ENCODE measurements at places on chromosomes 3 and 15.

DNA sequence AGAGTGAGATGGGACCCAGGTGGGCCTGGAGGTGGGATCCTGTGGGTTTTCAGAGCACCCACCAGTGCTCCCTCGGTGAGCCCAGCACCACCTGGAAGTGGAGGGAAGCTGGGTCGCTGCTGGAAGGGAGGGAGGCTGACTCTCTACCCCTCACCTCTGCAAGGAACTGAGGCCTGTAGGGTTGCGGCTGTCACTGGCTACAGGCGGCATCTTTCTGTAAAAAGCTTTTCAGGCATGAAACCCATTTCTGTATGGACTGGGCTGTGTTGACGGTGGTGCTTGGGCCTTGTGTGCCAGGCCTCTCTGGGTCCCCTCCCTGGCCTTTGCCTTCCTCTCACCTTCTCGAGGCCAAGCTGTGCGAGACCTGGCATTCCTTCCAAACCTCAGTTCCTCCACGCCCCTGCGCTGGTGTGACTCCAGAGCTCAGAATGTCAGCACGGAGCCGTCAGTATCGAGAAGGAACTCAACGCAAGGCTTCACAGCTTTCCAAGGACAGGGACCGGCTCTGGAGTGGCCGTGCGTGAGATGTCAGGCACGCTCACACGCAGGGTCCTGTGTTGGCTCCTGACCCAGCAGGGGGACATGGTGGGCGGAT lies 16.6 kb downstream of the ABTB1 start:
- DNase-seq, result no peak

GRCh38 chr15:42413920-42414319 lies 54.6 kb downstream of the CAPN3 start:
- DNase-seq, result no peak

GRCh38 chr15:25674913-25675312 lies 188.2 kb downstream of the ATP10A start:
- no peak for DNase-seq

DNA sequence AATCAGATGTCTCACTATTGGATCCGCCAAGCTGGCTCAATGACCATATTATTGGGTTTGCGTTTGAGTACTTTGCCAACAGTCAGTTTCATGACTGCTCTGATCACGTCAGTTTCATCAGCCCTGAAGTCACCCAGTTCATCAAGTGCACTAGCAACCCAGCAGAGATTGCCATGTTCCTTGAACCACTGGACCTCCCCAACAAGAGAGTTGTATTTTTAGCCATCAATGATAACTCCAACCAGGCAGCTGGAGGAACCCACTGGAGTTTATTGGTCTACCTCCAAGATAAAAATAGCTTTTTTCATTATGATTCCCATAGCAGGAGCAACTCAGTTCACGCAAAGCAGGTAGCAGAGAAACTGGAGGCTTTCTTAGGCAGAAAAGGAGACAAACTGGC lies 21.5 kb downstream of the SENP8 start:
- no peak for DNase-seq

DNA sequence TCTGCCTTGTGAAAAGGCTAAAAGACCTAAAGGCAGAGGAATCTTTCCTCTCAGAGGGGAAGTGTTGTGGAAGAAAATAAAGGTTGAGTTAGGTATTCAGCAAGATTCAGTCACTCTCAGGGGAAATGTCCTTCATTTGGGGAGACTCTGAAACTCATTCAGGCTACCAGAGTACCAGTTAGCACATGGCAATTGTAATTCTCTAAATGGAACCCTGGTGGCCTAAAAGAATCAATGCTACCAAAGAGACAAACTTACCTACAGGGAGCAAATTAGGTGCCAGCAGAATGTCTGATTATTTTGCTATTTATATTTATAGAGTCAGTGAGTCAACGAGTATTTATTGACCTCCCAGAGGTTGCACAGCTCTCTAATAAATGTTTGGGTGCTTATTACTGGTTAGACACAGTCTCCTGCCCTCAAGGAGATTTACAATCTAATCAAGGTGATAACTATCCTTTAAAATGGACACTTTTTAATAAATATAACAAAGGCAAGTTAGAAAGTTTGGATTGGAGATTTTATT lies 33.9 kb upstream of the CDIN1 start:
- no peak for DNase-seq

- no peak for DNase-seq
Measured at GRCh38 chr3:50124052-50124799, 30.9 kb upstream of the SEMA3F start.

DNA sequence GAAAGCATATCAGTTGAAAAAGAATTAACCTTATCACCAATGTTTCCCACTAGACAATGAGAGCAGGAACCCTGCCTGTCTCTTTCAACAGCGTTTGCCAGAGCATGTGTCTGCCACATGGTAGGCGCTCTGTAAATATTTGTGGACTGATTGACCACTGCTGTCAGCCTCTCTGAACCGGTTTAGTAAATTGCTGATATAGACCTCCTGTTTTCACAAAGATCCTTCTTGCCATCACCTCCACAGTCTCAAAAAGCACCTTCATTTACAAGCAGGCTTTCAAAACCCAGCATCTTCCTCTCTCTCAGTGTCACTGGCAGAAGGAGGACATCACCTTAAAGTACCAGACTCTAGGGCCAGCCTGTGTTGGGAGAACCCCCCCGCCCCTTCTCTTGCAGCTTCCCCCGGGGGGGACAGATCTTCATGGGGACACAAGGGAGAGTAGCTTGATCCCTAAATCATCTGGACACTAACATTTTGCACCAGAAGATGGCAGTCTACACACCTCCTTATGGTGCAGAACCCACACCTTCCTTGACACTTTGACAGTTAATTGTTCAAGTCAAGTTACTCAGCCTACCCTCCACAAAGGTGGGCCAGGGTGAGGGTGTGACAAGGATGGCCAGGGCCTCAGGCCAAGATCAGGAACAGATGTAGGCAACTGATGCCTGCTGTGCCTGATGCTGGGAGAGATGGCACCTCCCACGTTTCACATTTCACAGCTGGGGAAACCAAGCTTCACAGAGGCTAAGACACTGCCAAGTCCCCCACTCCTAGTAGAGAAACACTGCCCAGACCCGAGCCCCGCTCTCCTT lies 37.8 kb upstream of the USP3 start:
- no peak for DNase-seq

- DNase-seq, result no peak
Measured at GRCh38 chr3:55491296-55491816, 4.2 kb upstream of the WNT5A start.

DNA sequence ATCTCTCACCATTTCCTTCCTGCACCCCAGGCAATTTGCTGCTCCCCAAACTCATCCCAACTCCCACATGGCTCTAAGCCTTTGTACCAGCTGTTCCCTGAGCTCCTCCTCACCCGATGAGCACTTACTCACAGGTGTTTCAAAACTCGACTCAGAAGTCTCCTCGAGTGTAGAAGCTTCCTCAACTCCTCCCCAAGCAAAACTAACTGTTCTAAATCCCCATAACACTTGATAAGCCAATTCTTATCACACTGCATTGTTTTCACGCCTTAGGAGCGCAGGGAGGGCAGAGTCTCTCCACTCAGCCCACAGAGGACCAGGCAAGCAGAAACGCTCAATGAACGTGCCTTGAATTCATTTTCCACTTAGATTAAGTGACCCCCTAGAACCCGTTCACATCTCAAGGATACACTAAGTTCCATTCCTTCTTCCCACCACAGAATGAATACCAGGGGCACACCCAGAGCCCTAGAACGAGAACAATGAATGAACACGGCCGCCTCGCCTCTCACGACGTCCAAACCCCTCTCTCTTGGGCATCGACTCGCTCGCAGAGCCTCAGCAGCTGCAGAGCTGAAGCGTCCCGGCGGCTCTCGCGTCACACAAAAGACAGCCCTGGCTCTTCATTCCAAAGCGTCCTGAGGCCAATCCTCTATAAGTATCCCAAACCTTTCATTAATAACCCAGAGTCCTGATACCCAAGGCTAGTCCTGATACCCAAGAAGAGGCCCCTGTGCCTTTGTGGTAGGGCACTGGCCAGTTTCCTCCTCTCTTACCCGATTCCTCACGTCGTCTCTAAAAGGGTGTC lies 1.1 kb downstream of the RAF1 start:
- no peak for DNase-seq

DNA sequence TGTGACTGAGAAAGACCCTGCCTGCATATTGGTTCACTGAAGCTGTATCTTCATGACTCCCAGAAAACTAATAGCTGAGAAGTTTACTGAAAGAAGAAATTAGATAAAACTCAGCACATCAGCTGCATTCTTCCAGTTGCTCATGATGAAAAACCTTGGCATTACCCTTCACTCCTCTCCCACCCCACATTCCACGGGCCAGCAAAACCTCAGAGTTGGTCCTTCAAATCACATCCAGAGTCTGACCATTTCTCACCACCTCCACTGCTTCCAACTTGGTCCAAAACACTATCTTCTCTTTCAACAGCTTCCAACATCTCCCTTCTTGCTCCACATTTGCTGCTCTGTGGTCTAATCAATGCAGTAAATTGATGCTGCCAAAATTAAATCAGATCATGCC lies 97.1 kb downstream of the CD47 start:
- no peak for DNase-seq

GRCh38 chr15:67224889-67225288 lies 29.6 kb downstream of the AAGAB start:
- DNase-seq, result no peak

DNA sequence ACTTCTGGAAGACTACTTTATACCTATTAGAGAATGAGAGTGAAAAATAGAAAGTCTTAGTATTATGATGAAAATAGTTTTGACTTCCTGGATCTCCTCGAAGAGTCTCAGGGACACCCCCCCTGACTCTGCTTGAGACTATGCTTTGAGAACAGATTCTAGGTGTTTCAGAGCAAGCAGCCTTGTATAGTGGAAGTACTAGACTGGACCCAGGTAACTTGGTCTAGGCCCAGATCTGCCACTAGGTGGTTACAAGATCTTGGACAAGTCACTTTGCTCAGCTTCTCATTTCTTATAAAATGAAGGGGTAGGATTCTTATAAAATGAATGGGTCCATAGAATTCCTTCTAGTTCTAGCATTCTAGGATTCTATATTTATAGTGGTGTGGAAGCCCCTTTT lies 9.1 kb downstream of the ABHD5 start:
- no peak for DNase-seq

DNA sequence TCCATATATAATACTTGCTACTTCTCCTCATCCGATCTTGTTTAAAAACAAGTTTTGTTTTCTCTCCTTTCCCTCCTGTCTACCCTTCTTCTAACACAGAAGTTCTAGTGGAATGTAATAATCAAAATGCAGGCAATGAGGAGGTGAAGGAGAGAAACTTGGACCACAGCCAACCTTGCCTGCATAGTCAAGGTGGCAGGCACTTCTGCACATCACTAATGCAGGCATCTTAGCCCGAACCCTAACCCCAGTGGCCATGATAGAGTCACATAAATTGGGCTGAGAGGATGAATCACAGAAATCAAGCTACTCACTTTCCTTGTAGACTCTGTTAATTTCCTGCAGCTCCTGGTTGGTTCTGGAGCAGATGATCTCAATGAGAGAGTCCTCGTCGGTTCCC lies 41.0 kb downstream of the ANXA2 start:
- no peak for DNase-seq

DNA sequence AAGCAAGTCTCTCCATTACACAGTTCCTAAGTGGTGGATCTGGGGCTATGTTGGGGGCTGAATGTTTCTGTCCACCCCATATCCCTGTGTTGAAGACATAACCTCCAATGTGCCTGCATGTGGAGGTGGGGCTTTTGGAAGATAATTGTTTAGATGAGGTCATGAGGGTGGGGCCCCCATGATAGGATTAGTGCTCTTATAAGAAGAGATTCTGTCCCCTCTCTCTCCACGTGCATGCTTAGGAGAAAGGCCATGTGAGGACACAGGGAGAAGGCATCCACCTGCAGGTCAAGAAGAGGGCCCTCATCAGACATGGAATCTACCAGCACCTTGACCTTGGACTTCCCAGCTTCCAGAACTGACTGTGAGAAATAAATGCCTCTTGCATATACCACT lies 231.0 kb upstream of the CHRNA7 start:
- no peak for DNase-seq

- no peak for DNase-seq
Measured at GRCh38 chr3:126659915-126660886, 5.3 kb upstream of the TXNRD3 start.

- no peak for DNase-seq
Measured at GRCh38 chr3:47016934-47017435, 37.5 kb downstream of the NBEAL2 start.

GRCh38 chr15:76951220-76951619 lies 19.7 kb downstream of the RCN2 start:
- no peak for DNase-seq

GRCh38 chr3:152196782-152197181 lies 71.9 kb upstream of the MBNL1 start:
- DNase-seq, result no peak

DNA sequence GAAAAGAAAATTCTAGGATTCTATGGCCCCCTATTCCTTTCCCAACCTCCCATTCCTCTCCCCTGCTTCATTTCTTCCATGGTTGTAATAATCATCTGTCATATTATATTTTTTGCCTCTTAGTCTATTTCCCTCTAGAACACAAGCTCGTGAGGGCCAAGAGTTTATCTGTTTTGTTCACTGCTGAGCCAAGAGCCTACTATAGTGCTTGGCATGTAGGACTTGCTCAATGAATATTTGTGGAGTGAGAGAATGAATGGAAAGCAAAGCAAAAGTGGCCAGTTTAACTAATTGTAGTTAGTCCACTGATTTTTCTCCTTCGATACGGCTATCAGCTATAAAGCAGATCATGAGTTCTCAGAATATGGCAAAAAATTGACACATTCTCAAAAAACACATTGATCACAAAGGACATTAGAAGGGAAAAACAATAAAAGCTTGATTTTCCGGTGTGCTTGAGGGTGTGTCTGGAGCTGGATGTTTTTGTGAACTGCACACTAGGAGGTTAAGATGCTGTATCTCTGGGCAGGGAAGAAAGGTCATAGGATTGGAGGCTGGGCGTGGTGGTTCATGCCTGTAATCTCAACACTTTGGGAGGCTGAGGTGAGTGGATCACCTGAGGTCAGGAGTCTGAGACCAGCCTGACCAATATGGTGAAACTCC lies 25.0 kb upstream of the CTSH start:
- no peak for DNase-seq

- DNase-seq, result no peak
Measured at GRCh38 chr15:92097474-92098178, 244.1 kb downstream of the SLCO3A1 start.

DNA sequence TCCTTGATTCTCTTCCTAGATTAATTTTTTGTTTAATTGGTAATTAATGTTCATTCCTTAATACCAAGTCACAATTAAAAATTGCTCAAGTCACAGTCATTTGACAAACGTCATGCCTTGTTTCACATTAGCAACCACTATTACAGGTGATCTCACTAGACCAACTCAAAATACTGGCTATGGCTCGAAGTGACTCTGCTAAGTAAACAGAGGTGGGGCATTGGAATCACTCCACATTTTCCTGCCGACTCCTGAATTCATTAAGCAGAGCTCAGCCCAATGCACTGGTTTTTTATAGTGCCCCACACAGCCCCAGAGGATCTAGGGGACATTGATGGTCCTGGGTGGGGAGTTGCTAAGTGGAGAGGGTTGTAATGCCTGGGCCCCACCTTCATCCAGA lies 201.2 kb upstream of the NSMCE3 start:
- DNase-seq, result no peak

- DNase-seq, result no peak
Measured at GRCh38 chr3:26058901-26059321, 269.0 kb downstream of the OXSM start.
